GF-D8 (cell line): ENCODE measurements at places on chromosomes 13 and 19.
A peak's percentile ranks its signal among the peaks of the same experiment; 100 is the strongest.

GRCh38 chr19:16888629-16889365 lies at the start of gene F2RL3:
Gene F2RL3, plus strand, starts transcription at chr19:16888999. Its CDS starts 191 bp downstream, at chr19:16889190.
- DNase-seq: peak; percentile 66

- DNase-seq: no peak
Measured at GRCh38 chr13:31042481-31043165, 110.2 kb downstream of the TEX26 start.

GRCh38 chr13:43134868-43135267 lies 111.5 kb downstream of the DNAJC15 start:
- no peak for DNase-seq

DNA sequence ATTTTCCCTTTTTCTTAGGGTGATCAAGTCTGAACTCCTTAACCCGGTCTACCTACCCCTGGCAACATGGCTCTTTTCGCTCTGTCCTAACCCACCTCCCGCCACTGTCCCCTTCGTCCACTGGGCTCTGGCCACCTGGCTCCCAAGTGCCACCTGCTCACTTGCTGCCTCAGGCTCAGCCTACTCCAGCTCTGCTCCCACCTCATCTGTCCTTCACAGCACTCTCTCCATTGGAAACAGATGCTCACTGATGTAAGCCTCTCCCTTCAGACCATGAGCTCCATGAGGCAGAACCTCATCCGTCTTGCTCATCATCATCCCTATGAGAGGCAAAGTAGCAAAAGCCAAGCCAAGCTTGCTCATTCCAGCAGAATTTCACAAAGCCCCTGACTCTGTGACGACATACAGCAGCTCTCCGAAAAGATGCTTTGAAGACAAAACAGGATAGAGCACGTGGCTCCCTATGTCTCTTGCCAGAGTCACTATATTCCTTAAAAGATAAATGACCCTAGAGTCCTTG lies 35.3 kb upstream of the AMER2 start:
- no peak for DNase-seq

DNA sequence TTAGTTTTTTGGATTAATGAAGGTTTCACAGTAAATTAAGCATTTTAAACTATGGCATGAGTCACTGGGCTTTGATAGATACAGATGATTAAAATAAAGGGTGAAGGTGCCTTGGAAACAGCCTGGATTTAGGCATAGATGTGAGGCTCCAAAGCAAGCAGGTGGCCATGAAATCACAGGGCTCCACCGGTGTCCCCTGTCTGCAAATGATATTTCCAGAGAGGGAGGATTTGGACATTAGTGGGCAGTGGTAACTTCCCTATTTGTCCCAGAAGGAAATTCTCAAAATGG lies 127.2 kb downstream of the COL4A1 start:
- no peak for DNase-seq

- no peak for DNase-seq
Measured at GRCh38 chr19:48196933-48197665, 26.6 kb downstream of the ZSWIM9 start.

DNA sequence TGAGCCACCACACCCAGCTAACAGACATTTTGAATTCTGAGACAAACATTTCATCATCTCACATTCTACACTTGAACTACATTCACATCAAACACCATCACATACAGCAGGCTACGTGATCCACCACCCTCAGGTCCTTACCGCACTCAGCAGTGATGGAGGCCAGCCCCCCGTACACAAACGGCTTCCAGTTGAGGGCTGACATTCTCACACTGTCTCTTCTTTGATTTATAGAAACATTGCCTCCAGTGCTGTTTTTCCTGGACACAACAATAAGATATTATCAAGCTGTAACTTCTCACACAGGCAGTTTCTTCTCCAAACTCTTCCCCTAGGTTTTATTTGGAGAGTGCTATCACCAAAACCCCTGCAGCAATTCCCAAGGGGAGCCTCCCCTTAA lies 7.0 kb downstream of the SLC25A30 start:
- DNase-seq: no peak

- DNase-seq: no peak
Measured at GRCh38 chr13:69921156-69921555, 186.5 kb upstream of the ATXN8OS start.

DNA sequence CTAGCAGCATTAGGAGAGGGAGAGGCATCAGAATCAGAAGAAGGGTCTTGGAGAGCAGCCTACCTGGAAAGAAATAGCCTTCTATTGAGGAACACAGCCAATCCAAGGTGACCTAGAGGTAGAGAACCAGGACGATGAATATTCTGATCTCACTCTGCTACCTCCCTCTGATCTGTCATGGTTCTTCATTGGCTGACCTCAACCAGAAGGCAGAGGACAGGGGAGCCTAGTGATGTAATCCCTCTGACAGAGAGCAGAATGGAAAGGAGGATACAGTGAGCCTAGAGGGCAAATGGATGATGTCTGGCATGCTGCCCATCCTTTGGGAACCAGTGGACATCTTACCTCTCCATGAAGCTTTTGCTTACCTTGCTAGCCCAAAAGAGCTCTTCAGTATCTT lies 3.6 kb downstream of the ZNF507 start:
- DNase-seq: no peak

GRCh38 chr19:44587963-44588770 lies 25.2 kb upstream of the IGSF23 start:
- DNase-seq: peak; percentile 88

GRCh38 chr19:4984438-4984990 lies 15.6 kb downstream of the KDM4B start:
- DNase-seq: no peak

DNA sequence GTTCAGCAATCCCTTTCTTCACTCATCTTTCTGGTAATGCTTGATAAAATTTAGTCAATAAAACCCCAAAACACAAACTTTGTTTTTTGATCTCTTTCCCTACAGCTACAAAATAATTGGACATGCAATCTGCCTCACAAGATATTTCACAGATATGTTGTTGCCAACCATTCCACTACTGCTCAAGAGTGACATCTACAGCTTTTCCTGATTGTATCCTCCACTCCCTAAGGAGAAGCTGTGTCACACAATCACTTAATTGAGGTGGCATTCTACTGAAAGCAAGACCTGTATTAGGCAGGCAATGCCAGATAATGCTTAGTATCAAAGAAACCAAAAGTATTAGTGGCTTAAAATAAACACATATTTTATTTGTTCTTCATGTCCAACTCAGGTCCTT lies 1646.2 kb upstream of the SPRY2 start:
- no peak for DNase-seq

DNA sequence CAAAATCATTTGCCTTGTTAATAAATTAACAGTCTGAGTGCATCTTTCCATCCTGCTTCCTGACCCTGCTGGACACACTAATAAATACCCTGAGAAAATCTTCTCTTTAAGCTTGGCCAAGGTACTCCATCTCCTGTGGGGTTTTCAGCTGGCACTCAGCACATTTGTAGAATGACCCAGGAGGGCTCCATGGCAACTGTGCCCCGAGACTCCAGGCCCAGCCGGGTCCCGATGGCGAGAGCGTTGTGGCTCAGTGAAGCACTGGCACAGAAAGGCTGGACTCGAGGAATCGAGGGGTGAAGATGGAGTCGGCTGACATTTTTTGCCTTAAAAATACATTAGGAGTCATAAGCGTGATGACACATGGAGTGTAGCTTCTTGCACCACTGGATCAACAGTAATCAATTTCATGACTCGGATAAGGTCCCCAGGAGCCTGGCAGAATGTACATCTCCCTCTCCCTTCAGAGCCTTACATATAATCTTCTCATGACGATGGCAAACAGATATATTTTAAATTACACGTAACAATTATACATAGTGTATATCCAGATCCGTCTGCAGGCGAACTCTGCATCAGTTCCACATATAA lies 85.4 kb downstream of the SLC7A1 start:
- no peak for DNase-seq

DNA sequence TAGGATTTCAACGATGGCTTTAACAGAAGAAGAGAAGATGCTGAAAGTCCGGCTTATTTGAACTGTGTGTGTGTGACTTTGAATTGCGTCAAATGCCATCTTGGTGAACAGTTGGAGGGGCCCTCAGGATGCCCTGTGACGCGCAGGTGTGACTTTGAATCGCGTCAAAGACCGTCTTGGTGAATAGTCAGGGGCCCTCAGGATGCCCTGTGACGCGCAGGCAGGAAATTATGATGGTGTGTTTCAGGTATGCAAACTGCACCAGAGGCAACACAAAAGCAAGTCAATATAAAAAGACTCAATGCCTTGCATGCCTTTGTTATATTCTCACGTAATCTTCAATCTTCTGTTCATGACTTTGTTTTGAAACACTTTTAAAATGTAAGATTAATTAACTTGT lies 29.2 kb downstream of the ATP11A start:
- no peak for DNase-seq
